Caki2 (cell line): ENCODE measurements at places on chromosomes 7 and 10. TPM values are rescaled to one million over a fixed set of nuclear protein-coding genes. Genes with fewer than 3 reads are reported as not detected.

DNA sequence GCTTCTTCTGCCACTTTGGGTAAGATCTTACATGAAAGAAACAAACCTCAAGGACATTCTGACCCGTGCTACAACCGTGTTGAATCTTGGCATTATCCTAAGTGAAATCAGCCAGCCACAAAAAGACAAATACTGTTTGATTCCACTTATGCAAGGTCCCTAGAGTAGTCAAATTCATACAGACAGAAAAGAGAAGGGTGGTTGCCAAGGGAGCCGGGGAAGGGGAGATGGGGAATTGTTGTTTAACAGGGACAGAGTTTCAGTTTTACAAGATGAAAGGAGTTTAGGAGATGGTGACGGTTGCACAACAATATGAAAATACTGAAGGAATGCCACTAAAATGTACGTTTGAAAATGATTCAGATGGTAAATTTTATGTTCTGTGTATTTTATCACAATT lies 12.2 kb upstream of the CLEC2L start:
- DNase-seq: no peak

The RNF148 gene
- total RNA-seq: not detected in 2 replicates

DNA sequence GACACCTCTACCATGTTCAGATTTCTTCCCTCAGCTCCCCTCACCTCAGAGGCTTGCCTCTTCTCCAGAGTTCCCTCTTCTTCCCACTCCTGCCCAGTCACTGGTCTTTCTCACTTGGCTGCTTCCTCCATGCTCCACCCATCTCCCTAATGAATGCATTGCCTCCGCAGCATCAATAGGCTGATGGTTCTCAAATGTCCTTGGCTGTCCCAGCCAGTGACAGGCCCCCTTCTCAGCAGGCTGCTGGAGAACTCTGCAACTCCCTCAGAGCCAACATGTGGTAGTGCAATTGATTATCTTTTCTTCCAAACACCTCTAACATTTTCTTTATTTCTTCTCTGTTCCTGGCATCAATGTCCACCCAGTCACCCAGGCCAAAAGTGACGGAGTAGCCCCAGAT lies 218.2 kb downstream of the RELN start:
- no peak for DNase-seq

GRCh38 chr7:76296743-76297740 lies 5.4 kb upstream of the HSPB1 start:
- peak; percentile 46 for DNase-seq

DNA sequence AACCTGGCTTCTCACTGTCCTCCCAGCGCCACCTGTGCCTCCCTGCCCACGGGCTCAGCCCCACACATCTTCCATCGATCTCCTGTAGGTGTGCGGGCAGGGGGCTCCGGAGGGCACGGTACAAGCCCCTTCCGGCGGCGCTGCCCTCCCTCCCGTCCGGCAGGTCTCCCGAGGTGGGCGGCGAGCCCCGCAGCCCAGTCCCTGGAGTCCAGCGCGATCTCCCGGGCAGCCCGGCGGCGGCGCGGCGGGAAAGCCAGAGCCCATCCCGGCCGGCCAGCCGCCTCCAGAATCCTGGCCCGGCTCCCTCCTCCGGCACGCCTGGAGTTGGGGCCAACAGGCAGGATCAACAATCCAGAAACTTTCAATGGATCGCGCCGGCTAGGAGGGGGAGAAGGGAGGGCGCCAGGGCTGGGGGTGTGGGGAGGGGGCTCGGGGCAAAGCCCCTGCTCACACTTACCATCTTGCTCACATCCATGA lies 100.1 kb downstream of the HIP1 start:
- DNase-seq: peak; percentile 40

- DNase-seq: no peak
Observed at GRCh38 chr10:108095932-108096925, 931.7 kb upstream of the SORCS1 start.

- DNase-seq: no peak
Observed at GRCh38 chr7:134690016-134690415, 43.4 kb downstream of the BPGM start.

The HTR5A gene
- total RNA-seq: not detected in 2 replicates

GRCh38 chr10:72800000-72800740 lies 93.4 kb upstream of the OIT3 start:
- no peak for DNase-seq

GRCh38 chr10:87575851-87576250 lies 71.2 kb downstream of the MINPP1 start:
- DNase-seq: no peak

The OR9A2 gene
- not detected in 2 replicates for total RNA-seq

DNA sequence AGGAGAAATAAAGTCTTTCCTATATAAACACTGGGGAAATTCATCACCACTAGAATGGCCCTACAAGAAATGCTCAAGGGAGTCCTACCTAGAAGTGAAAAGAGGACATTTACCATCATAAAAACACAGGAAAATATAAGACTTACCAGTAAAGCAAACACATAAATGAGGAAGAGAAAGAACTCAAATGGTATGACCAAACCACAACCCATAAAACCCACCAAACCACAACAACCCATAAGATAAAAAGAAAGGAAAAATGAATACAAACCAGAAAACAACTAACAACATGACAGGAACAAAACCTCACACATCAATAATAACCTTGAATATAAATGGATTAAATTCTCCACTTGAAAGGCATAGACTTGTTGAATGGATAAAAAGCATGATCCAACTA lies 71.9 kb upstream of the DIP2C start:
- DNase-seq: no peak

GRCh38 chr10:113202011-113202410 lies 252.0 kb downstream of the TCF7L2 start:
- no peak for DNase-seq

- DNase-seq: no peak
Observed at GRCh38 chr10:132806110-132806509, 20.2 kb upstream of the NKX6-2 start.

The UBE2H gene
- total RNA-seq: 40.6 and 84.8 TPM in 2 replicates

The NDUFB2 gene
- total RNA-seq: 335 and 337 TPM in 2 replicates

The POU6F2 gene
- not detected in 2 replicates for total RNA-seq

- no peak for DNase-seq
Observed at GRCh38 chr10:132972986-132973902, 30.9 kb upstream of the CFAP46 start.

The BTBD16 gene
- 0.14 and 0.88 TPM in 2 replicates for total RNA-seq

The MICU1 gene
- total RNA-seq: 74.7 and 83.2 TPM in 2 replicates

DNA sequence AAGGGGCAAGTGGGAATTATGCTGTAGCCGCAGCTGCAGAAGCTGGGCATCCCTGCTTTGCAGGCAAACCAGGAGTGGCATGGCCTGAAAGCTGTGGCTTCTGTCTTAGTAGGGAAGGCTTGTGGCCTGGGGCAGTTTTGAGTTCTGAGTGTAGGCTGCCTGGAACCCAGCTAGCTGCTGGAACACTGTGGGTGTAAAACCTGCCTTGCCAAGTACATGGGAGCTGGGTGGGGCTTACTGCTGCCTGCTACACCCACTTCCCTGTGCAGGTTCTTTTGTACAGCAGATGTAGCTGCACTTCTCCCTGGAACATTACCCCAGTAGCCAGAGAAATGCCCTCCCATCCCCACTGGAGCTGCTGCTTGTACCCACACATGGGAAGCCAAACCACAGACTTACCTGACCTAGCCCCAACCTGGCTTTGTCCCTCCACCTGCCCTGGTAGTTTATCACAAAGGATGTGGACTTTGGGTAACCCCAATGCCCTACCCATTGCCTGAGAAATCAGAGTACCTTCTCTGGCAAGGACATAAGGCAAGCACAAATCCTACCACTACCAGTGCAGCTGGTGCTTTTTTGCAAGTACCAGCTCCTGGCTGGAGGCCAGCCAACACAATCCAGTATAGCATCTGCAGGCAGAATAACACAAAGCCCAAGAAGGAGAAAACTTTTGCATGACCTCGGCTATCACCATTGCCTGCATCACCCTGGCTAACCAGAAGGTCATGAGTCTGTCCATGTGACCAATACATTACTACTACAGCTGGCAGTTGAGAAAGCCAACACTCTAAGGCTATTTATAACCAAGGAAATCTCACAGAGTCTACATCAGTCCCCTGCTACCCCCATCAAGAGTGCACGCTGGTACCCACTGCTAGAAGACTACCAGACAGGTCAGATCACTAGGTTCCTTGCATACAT lies 26.5 kb upstream of the PPP1R3A start:
- no peak for DNase-seq

The SEMA3D gene
- not detected in 2 replicates for total RNA-seq

The OR2F2 gene
- not detected in 2 replicates for total RNA-seq

DNA sequence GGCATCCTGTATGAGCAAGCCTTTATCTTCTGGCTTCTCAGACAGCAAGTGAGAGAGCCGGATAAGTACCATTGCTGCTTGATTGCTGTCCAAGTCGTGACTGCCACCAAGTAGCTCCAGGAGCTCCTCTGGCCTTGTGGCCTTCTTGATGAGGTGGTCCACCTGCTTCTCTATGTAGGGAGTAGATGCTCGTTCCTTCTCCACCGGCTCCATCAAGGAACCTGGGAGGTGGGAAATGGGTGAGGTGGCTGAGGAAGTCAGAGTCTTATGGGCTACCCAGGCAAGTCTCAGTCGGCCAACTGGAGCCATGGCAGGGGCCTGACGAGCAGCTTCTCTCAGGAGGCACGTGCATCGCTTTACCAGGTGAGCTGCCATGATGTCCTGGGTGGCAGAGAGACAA lies 2.6 kb downstream of the TBRG4 start:
- DNase-seq: no peak

GRCh38 chr10:68230268-68230667 lies 1.6 kb downstream of the ATOH7 start:
- DNase-seq: no peak
